Head of caudate nucleus (tissue), 42 donors: ENCODE measurements at places on chromosomes 7 and 10.

DNA sequence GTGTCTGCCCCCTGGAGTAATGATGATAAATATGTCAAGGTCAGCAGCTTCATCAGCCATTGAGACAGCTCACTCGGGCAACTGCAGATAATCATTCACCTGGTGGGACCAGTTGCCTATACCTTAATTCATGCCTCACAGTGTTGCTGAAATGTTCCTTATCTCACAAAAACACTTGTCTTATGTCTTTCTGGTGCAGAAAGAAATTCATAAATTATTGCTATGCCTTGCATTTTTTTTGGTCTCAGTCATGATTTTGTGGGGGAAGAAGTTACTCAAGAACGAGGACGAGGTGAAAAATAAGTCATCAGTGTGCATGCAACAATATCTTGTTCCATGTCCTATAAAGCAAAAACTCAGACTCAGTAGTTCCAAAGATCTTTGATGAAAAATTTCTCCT is 16.0 kb downstream of the TRIL start:
- DNase-seq: no peak

GRCh38 chr7:155684543-155684942 is 40.1 kb downstream of the RBM33 start:
- DNase-seq: no peak

- no peak for DNase-seq
Measured at GRCh38 chr7:92944633-92945032, 108.3 kb upstream of the CDK6 start.

GRCh38 chr10:123391275-123392028 is 237.2 kb downstream of the BUB3 start:
- no peak for DNase-seq

GRCh38 chr10:117638200-117638599 is 95.7 kb downstream of the EMX2 start:
- DNase-seq: no peak

DNA sequence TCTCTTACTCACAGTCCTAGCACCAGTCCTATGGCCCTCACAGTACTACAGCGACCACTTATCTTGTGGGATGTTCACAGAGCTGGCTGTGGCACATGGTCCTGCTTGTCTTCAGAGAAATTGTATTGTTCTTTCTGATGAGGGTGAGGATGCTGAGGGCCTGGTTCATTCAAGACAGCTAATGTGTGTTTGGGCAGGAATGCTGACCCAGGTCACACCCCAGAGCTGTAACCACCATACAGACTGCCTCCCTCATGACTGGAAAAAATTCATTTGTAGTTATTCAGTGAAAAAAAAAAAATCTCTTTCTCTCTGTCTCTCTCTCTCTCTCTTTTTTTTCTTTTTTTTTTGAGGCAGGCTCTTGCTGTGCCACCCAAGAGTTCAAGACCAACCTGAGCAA is 83.5 kb downstream of the KLF6 start:
- DNase-seq: no peak

DNA sequence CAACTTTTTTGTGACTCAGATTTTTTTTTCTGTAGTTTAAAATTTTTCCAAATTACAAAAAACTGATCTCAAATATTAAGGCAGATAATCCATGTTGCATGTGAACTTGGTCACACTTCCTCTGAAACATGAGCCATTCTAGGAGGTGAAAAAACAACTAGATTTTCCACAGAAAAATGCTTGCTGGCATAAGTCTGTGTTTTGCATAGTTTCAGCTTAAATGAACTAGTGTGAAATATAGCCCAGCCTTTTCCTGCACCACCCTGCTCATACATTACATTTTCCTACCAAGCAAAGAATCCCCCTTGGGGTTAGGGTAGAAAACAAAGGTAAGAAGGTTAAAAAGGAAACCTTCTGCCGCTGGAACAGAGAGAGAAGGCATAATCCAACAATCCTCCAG is 48.2 kb downstream of the SLC25A13 start:
- DNase-seq: no peak

GRCh38 chr10:84537447-84537931 is 209.1 kb downstream of the CCSER2 start:
- DNase-seq: peak; percentile 41

DNA sequence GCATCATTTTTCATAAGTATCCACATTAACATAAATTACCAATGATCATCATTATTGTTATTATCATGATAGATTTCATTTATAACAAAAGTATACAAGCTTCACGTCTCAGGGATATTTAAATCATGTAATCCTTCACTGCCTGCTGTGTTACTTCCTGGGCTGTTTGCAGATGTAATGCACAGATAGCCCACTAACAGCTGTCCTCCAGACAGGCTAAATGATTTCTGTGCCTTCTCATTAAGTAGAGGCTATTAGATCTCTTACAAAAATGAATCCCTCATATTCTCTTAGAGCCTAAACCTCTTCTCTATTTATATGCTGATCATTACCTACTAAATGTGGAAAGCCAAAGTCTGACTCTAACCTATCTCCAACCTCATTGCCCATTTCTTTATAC is 9.3 kb downstream of the PCLO start:
- DNase-seq: no peak

DNA sequence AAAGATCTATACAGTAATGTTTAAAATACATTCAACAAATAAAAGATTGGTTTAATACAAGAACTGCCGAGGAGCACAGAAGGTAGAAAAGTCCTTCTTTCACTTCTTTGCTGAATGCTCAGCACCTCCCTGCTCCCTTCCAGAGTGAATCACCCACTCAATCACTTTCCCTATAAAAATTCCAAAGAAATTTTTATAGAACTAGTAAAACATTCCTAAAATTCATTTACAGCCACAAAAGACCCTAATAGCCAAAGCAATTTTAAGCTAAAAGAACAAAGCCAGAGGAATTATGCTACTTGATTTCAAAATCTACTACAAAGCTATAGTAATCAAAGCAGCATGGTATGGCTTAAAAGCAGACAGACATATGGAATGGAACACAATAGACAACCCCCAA is 320.9 kb downstream of the PCLO start:
- DNase-seq: no peak

GRCh38 chr10:26869528-26869927 is 8.8 kb upstream of the ABI1 start:
- no peak for DNase-seq
